ENCODE measurements at places on chromosomes 6 and 20.

DNA sequence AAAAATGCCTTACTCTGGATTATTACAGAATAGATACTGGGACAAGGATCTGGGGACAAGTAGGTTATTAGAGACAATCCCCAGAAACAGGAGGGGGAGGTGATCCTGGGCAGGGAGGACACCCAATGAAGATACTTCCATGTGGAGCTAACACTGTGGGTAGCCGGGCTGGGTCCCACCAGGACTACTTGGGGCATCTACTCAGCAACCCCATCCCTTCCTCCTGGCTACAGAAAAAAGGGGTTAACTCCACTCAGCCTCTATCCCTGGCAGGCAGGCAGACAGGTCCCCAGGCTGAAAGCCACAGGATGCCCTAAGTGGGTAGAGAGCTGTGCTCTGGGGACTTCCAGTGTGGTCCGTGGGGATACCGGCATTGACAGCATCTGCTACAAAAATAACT, 68.0 kb upstream of the NXT1 start:
- DNase-seq, result no peak

- no peak for DNase-seq
Observed at GRCh38 chr6:131652472-131652871, 15.4 kb downstream of the ENPP3 start.

GRCh38 chr20:43300901-43301300, 111.2 kb upstream of the PTPRT start:
- DNase-seq, result no peak

DNA sequence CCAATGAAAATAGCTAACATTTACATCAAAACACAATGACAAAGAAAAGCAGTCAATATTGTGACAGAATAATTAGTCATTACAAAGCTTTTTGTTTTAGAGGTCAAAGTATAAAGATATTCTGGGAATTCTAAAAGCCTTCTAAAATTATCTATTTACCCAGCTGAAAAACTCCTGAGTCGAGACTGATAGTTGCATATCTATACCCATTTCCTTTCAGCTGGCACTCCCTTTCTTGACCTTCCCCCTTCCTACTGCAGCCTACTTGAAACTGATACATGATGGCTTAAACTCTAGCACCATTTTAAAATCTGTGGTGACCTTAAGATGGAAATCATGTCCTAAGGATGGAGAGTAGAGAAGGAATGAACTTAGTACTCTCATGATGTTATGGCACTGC, 38.6 kb downstream of the LMBRD1 start:
- DNase-seq, result no peak

DNA sequence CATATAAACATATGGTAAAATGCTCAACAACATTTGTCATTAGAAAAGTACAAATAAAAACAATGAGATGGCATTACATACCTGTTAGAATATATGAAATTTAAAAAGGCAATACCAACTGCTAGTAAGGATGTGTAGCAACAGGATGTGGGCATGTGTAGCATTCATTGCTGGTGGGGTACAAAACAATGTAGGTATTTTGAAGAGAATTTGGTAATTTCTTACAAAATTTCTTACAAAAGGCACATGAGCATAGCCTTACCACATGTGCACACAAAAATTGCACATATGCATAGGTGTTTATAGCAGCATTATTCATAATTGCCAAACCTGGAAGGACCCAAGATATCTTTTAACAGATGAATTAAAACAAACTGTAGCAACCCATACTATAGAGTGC, 1355.1 kb upstream of the CITED2 start:
- DNase-seq, result no peak

DNA sequence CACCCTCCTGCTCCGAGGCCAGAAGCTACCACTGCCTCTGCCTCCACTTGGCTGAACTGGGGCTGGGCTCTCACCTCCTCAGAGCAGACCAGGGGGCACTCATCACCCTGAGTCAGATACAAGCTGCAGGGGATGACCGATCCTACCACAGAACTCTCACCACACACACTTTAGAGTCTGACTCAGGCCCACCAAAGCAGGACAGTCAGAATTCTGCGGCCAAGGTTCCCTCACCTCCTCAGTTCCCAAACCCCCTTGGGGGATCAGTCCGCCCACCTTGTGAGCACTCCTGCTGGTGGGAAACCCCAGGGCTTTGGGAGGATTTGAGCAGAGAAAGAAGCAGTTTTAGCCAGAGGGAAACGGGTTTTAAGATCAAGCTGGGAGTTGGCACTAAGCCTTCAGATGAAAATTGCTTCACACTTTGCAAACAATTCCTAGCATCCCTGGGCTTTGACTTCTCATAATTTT, 587.8 kb upstream of the JAG1 start:
- DNase-seq, result no peak

GRCh38 chr6:61977947-61978346, 308.1 kb downstream of the KHDRBS2 start:
- no peak for DNase-seq

DNA sequence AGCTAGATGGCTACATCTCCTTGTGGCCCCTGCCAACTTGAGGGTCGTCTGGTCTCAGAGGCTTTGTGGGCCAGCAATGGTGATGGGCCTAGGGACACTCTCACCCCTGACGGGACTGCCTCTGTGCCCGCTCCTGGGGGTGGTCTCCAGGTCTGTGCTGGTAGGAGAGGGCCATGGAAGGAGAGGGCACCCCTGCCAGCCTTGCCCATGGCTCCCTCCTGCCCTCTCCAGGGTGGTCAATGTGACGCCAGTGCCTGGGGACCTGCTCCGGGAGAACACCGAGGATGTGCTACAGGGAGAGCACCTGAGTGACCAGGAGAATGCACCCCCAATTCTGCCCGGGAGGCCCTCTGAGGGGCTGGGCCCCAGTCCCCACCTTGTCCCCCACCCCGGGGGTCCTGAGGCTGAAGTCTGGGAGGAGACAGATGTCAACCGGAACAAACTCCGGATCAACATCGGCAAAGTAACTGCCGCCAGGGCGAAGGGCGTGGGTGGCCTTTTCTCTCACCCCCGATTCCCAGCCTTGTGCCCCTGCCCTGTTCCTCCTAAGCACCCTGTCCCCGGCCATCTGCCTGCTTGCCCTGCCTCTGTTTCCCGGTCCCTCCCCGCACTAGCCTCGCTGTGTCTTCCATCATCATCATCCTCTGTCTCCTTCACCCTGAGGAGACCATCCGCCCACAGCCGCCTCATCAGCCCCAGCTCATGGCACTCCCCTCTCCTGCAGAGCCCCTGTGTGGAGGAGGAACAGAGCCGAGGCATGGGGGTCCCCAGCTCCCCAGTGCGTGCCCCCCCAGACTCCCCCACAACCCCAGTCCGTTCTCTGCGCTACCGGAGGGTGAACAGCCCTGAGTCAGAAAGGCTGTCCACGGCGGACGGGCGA, 15.8 kb downstream of the TTBK1 start:
- no peak for DNase-seq

GRCh38 chr20:64149141-64149540, 15.1 kb upstream of the MYT1 start:
- DNase-seq, result no peak

- no peak for DNase-seq
Observed at GRCh38 chr20:31758521-31758920, 19.4 kb downstream of the TPX2 start.

DNA sequence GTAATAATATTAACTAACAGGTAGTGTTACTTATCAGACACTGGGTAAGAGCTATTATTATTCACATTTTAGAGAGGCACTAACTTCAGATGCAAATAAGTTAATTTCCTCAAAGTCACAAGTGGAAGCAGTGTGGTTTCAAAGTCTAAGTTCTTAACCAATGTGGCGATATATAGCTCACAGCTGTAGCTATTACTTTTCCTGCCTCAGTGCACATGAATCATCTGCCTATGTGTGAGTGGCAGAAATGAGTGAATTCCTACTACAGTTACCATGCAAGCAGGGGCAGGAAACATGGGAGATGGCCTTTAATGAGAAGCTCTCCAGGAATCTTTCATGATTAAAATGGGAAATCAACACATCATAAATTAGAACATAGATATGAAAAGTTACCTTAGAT, 126.2 kb upstream of the EYA4 start:
- DNase-seq, result no peak

DNA sequence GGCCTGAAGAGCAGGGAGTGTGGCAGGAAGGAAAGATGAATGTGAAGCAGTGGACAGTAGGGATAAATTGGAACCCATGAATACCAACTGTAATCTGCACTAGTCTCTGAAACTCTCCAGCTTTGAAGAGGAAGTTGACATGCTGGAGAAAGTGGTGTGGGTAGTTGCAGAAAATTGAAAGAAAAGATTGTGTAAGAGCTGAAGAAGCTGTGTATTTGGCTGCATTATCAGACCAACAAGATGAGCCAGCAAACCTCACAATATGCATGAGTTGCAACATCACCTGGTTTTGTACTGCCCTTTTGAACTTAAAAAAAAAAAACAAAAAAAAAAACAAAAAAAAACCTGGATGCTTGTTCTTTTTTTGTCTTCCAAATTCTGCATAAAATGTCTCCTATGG, 921.9 kb upstream of the EYS start:
- DNase-seq, result no peak

- DNase-seq, result no peak
Observed at GRCh38 chr6:7138921-7139358, 31.2 kb downstream of the RREB1 start.

DNA sequence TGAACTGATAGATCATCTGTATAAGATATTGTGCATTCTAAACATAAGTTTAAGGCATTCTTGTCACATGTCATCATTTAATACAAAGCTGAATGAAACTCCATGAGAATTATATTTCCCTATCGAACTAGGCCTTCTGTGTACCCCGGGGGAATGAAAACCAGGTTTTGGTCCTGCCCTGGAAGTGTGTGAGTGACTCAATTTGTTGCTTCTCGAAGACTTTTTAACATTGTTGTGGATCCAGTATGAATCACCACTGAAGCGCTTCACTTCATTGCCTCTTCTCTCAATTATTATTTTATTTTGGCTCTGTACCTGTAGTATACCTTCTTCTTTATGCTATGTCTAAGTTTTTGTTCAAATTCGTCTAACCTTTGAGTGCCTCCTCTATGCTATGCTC, 150.8 kb downstream of the GRIK2 start:
- DNase-seq, result no peak

- no peak for DNase-seq
Observed at GRCh38 chr20:46210672-46211330, 92.7 kb downstream of the CD40 start.

- no peak for DNase-seq
Observed at GRCh38 chr20:1898482-1899240, 3.5 kb downstream of the SIRPA start.

DNA sequence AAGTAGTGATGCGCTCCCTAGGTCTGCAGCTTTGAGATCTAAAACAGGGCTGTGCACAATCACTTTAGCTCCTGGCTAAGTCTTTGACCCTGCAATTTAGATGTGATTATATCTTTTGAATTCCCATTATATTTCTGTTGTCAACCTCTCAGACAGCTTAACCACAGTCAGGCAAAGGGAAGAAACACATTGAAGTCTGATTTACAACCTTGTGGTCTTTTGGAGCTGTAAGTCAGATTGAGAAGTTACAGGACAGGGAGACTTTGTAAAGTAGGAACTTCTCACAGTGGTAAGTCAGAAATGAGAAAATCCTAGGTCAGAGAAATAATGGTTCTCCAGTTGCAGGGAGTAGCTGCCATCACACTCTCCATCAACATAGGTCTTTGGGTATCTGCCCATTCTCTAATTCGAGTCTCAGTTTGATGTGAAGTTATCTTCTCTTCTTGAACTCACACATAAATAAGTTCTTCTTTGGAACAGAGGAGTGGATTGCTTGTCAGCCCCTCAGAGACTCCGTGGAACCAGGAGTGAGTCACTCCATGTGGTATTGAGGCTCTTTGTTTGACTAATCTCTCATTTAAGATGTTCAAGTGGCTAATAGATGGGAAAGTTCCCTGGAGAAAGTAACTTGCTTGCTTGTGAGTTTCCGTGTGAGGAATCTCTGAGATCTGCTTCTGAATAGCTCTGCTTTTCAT, 35.0 kb upstream of the SGK1 start:
- no peak for DNase-seq

DNA sequence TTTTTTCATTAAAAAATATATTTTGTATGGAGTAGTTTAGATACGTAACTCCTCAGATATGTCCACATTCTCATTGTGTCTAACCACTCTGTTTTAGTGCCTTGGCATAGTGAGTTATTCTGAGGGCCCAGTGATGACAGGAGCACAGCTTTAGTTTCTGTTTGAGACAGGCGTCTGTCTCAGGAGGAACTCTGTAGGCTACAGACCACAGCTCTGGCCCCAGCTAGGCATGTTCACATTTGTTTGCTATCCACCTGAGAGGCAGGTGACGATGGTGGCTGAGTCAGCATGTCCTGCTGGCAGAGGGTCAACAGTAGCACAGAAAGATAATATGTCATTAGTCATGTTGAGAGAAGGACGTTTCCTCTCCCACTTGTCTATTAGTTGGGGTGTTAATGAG, 16.3 kb downstream of the LRRC1 start:
- DNase-seq, result no peak

DNA sequence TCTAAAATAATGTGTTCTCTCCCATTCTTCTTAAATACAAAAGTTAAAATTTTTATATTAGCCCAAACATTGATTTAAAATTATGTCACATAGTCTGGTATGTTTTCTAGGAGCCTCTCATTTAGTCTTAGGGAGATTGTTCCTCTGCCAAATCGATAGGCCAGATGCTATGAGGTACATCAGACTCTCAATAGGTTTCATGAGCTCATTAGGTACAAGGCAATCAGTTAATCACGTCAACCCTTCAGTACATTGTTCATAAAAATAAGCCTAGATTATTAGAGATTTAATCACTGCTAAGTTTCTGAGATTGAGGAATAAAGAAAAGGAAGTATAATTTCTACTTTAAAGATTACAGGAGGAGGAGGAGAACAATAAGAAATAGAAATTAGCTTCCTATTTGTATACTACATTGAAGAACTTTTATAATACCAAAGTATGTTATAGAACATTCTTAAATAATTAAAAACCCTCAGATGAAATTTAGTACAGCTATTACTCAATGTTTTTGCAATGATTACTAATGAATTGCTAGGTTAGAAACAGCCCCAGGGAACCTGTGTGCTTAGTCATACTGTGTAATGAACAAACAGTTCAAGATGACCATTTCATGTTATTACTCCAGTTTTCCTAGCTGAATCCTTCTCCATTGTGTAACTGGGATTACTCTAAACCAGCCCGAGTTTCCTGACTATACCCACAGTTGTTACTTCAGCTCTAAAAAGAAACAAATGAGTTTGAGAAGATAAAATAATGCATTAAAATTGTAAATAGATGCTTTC, 117.0 kb downstream of the BMP5 start:
- DNase-seq, result no peak

DNA sequence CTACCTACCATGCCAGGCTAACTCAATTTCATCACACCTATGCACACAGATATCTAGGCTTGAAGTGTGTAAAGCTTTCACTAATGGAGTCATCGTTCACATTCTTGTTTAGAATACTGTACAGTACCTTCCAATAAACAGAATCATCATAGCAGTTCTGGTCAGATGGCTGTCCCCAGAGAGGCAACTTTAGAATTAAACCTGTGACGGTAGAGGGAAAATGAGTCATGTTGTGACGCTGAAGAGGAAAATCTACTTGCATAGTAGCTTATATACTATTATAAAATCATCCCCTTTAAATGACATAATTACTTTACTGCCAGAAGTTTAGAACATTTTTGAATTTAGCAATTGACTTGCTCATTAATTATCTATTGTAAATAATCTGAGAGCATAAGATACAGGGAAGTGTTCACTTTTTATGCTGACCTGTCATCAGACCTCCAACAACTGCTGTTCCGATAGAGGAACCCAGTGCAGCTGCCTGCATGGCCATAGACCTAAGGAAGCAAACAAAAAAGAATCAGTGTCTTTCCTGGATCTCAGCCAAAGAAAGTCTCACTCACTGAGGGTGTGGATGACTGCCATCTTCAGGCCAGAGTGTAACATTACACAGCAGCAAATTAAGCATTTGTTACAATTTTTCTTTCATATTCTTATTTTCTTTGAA, 29.8 kb downstream of the RHAG start:
- peak; percentile 80 for DNase-seq
